Fibroblast of the aortic adventitia (primary cell): ENCODE measurements at places on chromosomes 16 and 17. TPM values are rescaled to one million over a fixed set of nuclear protein-coding genes. Genes with fewer than 3 reads are reported as not detected.

- DNase-seq = peak; percentile 94
Observed at GRCh38 chr17:1989135-1989534, 36.0 kb downstream of the RTN4RL1 start.

DNA sequence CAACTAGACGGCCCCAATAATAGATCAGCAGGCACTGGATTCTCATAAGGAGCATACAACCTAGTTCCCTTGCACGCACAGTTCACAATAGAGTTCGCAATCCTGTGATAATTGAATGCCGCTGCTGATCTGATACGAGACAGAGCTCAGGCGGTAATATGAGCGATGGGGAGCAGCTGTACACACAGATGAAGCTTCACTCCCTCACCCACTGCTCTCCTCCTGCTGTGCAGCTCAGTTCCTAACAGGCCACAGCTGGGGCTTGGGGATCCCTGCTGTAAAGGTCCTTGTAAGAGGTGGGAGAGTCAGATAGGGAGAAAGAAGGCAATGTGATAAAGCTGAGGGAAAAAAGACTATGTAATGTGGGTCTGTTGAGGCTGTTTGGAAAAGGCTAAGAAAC is 577.5 kb downstream of the RBFOX1 start:
- no peak for DNase-seq

- no peak for DNase-seq
Observed at GRCh38 chr17:31390748-31391495, 553 bp upstream of the RAB11FIP4 start.

- DNase-seq = no peak
Observed at GRCh38 chr16:3800019-3800418, 80.5 kb downstream of the CREBBP start.

The GJD3 gene
- total RNA-seq = 5.9 TPM in 1 of 2 replicates, not detected in the other

- DNase-seq = peak; percentile 19
Observed at GRCh38 chr17:78781104-78781892, 775 bp downstream of the CYTH1 start.

The CPHXL2 gene
- not detected in 2 replicates for total RNA-seq
